Naive thymus-derived CD4-positive, alpha-beta T cell (primary cell): ENCODE measurements at places on chromosomes 11 and 22.
A peak's percentile ranks its signal among the peaks of the same experiment; 100 is the strongest.

DNA sequence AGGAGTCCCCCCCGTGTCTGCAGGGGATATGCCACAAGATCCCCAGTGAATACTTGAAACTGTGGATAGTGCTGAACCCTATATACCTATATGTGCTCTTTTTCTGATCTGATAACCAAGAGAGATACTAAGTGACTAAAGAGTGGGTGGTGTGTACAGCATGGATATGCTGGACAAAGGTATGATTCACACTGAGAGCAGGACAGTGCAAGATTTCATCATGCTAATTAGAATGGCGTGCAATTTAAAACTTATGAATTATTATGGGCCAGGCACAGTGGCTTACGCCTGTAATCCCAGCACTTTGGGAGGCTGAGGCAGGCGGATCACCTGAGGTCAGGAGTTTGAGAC lies 90.2 kb upstream of the ALKBH3 start:
- DNase-seq, result no peak

- no peak for DNase-seq
These were observed 105.4 kb downstream of the MIAT start for GRCh38 chr22:26762503-26763472.

DNA sequence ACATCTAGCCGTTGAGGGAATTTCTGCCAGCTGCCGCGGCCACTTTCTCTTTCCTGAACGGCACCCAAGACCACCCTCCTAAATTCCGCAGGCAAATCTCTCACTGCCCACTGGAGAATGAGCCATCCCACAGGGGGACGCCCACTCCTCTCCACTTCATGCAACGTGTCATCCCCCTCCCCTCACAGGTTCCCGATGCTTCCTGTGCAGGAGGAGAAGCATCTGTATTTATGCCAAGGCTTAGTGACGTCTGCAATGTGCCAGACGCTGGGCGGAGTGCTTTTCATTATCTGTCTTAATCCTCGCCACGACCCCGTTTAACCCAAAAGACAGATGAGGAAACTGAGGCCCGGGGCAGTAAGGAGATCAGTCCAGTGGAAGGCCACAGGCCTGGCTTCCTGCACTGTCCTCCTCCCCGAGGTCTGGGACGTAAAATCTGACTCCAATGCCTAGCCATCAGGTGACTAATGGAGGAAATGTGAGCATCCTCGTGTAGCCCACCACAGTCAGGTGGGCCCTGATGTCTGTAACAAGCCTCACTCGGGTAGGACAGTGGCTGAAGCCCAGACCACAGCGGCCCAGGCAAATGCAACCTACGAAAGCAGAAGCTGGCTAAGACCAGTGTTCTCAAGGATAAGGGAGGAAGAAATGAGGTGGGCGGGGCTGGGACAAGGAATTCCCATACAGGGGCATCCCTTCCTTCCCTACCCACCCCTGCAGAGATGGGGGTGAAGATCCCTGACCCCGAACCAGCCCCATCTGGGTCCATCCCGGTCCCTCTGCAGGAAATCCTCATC lies 23.1 kb downstream of the MN1 start:
- no peak for DNase-seq

- no peak for DNase-seq
These were observed 815.9 kb downstream of the KCNA4 start for GRCh38 chr11:29200791-29201562.

GRCh38 chr11:80598905-80599304 lies 1158.1 kb upstream of the TENM4 start:
- no peak for DNase-seq

- no peak for DNase-seq
These were observed 384.1 kb downstream of the LUZP2 start for GRCh38 chr11:24880962-24881361.

DNA sequence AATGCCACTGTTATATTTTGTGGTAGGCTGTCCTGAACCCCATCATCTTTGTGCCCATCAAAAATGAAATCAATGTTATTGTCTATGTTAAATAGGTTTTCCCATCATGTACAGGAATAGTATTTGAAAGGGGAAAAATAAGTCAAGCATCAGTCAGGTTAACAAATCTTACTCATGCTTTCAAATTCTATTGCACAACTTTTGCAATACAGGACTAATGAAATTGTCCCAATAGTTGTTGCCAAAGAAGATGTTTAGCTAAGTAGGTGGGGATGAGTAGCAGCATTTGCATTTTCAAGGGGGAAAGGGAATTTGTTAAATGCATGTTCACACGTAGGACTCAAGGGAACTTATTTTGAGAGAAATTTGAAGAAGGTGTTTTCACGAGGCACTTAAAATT lies 962.1 kb downstream of the JRKL start:
- no peak for DNase-seq

DNA sequence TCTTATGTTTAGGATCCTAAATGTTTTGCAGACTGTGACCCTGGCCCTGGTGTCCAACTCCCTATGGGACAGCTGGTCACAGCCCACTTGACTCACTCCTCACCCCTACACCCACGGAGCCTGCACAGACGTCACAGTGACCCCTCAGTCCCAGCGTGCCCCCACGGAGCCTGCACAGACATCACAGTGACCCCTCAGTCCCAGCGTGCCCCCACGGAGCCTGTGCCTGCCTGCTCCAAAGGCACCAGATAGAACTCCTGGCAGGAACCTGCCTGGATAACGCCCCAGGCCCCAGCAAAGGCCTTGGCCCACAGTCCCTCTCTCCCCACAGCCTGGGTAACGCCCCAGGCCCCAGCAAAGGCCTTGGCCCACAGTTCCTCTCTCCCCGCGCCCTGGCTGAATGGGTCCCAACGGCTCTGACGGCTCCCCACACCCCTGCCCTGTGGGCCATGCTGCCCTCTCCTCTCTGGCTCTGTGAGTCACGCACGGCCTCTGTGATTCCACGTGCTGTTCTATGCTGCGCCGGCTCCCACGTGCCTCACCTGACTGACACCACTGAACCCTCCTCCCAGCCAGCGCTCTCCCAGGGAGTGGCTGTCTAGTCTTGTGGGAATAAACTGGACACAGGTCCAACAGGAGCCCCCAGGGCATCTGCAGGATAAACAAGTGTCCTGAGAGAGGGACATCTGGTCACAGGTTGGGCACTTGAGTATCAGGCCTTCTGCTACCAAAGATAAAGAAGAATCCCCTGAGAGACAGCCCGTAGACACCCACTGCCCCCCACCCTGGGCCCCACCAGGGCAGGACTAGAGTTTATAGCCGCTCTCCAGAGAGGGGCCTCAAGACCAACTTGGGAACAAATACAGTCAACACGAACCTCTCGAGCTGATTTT lies 250.3 kb downstream of the BRD1 start:
- no peak for DNase-seq

DNA sequence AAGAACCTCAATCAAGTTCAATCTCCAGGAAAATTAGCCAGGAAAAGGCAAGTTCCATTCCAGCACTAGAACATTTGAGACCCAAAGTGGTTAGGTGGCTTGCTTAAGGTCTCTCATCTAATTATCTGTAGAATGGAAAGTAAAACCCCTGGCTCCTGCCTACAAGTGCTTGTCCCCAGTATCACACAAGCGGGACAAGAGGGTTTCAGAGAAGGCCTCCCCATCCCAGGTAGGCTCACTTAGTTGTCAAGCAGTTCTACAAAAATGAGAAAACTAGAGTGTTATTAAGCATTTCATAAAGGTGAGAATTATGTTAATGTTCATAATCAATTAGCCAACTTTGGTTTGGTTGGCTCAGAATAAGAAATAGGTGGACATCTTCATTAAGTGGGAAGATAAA lies 5.5 kb downstream of the POU2AF1 start:
- no peak for DNase-seq

- peak; percentile 65 for DNase-seq
These were observed 12.0 kb downstream of the UPK3A start for GRCh38 chr22:45296628-45297297.

DNA sequence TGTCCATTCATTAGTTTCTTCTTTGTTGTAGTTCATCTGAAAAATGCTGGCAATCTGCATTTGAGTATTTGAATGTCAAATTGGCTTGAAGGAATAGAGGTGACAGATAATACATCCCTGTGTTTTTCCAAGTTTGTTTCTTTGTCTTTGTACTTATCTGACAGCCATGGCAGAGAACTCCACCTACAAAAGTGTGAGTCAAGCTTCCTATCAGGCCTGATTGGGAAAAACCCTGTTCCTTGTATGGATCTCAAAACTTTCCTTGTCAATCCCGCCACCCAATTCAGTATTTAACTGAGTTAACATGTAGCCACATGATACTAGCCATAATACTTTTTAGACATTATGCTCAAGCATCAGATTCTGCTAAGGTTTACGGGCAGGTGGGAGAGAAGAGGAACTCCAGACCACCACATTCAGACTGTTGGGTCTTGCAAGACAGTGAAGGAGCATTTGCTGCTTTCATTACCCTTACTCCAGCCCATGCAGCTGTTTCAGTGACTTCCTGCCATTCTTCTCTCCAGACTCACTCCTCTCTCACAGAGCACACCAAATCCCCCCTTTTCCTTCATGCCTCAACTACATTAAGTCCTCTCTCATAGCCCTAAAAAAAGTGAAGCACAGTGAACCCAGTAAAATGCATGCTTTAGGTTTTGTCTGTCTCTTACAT lies 65.9 kb downstream of the BLID start:
- DNase-seq, result no peak

DNA sequence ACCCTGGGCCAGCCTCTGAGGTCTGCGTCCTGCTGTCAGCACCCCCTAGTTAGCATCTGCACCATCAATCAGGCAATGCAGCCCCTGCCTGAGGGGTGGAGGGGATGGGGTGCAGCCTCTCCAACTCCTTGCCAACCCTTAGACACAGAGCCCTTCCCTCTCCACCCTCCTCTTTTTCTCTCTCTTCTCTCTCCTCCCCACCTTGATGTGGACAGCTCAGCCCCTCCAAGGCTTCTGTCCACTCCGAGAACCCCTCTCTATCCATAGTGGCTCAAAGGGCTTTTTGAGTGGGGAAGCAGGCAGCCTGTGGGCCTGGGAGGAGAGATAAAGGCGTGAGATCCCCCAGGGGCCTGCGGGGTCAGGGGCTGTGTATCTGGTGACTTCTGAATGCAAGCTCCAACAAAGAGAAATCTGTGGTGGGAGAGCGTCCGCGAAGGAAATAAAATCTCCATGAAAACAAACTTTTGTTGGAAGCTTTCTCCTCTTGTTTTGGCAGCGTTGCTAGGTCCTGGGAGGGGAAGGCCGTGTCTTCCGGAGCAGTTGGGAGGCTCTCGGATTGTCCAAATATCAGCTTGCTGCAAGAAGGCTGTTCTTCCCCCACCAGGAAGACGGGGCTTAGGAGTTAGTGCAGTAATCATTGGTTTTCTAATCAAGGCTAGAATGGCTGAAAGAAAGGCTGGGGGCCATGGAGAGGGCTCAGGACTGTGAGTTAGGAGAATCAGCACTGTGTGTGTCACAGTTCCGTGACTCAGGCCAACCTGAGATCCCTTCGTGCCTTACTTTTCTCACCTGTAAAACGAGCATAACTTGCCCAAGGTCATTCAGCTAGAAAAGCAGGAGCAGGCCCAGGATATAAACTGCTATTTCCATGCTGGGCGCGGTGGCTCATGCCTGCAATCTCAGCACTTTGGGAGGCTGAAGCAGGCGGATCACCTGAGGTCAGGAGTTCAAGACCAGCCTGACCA lies 50.3 kb downstream of the PKNOX2 start:
- no peak for DNase-seq

DNA sequence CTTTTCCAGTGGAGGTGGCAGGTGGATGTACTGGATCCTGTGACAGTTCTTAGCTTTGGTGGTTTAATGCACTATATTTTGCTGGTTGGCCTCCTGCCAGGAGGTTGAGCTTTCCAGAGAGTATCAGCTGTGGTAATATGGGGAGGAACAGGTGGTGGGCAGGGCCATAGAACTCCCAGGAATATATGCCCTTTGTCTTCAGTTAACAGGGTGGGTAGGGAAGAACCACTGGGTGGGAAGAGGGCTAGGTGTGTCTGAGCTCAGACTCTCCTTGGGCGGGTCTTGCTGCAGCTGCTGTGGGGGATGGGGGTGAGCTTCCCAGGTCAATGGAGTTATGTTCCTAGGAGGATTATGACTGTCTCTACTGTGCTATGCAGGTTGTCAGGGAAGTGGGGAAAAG lies 203.8 kb downstream of the DLG2 start:
- DNase-seq, result no peak

DNA sequence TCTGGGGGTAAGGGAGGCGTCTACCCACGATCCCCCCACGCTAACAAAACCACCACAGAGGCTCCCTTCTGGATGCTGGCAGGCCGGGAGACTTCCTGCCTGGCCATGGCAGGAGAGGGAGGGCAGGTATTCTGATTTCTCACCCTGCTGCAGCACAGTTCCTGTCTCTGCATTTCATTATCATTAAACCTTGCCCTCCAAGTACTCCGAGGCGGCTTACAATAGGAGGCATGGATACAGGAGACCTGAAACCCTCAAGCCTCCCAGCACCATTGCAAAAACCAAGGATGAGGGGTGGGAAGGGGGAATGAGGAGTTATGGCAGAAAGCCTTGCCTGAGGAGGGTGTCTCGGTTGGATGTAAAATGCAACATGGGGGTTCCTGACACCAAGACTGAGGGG lies 44.1 kb upstream of the MN1 start:
- no peak for DNase-seq

DNA sequence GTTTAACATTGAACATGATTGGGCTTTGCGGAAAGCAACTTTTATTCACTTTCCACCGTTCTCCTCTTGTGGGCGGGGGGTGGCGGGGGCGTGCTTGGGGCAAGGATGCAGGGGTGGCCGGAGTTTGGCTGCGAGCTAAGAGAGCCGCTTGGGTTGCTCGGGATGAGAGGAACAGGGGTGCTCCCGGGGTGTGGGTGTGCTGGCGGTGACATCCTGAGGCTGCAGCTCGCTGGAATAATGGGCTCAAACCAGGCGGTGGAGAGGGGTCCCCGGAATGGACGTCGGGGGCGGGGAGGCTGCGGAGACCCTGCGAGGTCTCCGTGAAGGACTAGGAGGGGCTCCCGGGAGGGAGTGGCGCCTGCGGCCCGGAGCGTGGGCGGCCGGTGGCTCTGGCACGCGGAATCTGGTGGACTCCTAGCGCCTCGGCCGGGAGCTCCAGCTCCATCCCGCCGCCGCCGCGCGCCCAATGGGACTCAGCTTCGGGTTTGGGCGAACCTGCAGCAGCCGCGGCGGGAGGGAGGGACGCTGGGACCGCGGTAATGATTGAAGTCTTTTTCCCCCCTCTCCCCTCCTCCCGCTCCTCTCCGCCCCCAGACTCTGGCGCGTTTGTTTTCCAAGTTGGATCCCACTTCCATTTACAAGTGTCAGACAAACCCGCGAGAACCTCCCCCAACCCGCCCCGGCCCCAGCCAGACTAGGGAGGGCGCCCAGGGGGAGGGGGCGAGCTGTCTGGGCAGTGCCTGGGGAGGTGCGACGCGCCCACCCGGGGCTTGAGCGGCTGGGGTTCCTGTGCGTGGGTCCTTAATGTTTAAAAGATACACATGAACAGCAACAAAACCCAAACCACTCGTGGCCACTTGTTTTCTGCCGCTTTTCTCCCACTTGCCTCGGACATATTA lies 2.0 kb downstream of the FAT3 start:
- no peak for DNase-seq

DNA sequence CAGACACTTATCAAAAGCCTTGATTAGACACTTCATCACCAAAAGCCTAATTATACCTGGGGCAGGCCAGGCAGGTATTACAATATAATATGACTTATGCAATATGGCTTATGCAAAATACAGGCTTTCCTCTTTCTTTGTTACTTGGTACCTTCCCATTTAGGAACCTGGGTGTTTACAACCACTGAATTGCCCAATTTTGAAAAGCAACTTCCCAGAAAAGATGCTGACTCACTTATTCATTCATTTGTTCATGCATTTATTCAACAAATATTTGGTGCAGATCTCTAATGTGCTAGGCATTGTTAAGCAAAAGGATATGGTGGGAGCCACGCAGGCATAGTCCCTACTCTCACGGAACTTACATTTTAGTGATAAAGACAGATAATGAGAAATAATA lies 13.6 kb upstream of the JAML start:
- DNase-seq, result no peak

- DNase-seq, result no peak
These were observed 78.5 kb downstream of the BUD13 start for GRCh38 chr11:116694349-116694725.
